Esophagus squamous epithelium (tissue), 5 donors: ENCODE measurements at places on chromosomes 3 and 15.

DNA sequence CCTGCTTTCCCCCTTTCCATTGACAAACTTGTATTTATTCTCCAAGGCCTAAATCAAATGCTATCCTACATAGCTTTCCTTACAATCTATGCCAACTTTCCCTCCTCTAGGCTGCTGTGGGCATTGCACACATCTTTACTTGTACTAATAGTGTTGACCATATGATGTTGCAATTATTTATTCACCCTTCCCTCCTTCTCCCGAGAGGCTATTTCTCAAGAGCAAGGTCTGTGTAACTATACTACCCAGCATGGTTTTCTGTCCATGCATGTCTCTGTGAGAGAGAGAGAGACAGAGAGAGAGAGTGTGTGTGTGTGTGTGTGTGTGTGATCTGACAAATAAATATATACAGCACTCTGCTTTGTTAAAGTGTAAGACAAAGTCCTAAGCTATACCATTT is 63.8 kb downstream of the GTPBP8 start:
- no peak for DNase-seq

- no peak for DNase-seq
Measured at GRCh38 chr3:102297072-102297658, 137.7 kb upstream of the ZPLD1 start.

DNA sequence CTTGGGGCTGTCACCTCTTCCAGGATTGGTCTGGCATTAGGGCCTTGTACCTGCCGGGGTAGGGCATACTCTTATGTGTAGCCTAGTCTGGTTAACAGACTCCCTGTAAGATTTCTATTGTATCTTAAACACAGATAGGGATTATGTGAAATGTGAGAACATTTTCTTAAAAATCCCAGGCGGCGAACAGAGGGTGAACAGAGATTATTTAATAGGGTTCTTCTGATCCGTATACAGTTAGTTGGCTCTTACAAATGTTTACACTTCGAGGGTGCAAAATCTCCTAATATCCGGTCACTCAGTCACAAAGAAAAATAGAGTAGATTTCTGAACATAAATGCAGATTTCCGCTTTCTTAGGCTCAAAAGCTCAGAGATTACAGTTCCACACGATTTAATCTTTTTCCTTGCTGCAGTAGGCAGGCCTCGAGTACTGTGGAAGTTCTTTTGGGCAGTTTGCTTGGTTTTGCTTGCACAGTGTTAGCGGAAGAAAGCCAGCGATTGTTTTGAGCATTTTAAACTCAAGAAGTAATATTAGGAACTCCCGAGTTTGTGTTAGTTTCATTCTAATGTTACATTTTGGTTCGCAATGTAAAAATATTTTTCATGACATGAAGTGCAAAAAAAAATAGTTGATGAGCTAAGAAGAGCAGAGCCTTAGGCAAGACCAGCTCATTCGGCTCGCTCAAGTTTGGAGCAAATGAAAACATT is 993 bp downstream of the PLCL2 start:
- DNase-seq = no peak

- DNase-seq = no peak
Measured at GRCh38 chr15:89170364-89170763, 51.0 kb downstream of the RLBP1 start.

GRCh38 chr3:176147251-176147650 is 1050.0 kb downstream of the TBL1XR1 start:
- DNase-seq = no peak
